Stimulated activated memory B cell treated with anti-CD40 and anti-IgM and Interleukin-4, amounts not matched to agents 10 μg/mL and 1 μg/mL and 100 μg/mL, for 72 hours (primary cell): ENCODE measurements at places on chromosomes 6 and 20.

GRCh38 chr6:25118038-25118437 lies 161.1 kb upstream of the CARMIL1 start:
- peaks cover 37% of the 10 kb centered on the region for H3K36me3 ChIP-seq
- H3K27me3 ChIP-seq, result no peaks in the 10 kb centered on the region
- peaks cover 24% of the 10 kb centered on the region for H3K4me1 ChIP-seq

DNA sequence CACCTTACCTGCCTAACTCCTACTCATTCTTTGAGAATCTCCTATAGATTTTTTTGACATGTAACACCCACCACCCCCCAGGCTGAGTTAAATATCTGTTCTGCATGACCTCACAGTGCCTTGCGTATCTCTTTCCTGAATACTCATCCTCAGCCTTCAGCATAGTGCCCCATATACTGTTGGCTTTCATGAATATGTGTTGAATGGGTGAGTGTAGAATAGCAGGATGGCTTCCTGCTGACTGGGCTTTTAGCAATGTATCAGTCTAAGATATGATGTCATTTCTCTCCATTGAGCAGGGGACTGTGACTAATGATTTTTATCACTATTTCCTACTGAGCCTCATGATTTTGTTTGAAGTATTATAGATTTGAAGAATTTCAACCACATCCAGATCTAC lies 361.6 kb upstream of the MARCKS start:
- no peak overlapping the region for H3K4me3 ChIP-seq
- H3K4me1 ChIP-seq, result no peaks in the 10 kb centered on the region
- no peaks in the 10 kb centered on the region for H3K27me3 ChIP-seq
- no peak overlapping the region for H3K27ac ChIP-seq
- no peak for ATAC-seq

DNA sequence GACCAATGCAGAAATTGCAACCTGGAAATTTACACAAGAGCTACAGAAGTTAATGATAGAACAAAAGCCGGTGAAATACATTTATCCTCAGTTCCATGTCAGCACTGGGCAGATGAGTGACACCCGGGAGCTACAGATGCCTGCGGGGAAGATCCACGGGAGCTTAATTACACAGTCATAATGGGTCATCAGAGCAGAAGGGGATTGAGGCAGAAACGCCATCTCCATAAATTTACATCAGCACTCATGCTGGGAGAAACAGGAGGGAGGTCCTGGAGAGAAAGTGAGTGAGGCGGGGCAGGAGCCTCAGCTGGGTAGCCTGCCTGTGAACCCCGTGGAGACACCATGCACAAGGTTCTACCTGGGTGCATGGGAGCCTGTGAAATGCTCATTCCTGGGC lies 37.6 kb upstream of the CST7 start:
- no peaks in the 10 kb centered on the region for H3K4me1 ChIP-seq
- H3K36me3 ChIP-seq, result no peaks in the 10 kb centered on the region
- H3K27me3 ChIP-seq, result peaks cover 11% of the 10 kb centered on the region
- ATAC-seq, result no peak
- no peak overlapping the region for H3K27ac ChIP-seq

DNA sequence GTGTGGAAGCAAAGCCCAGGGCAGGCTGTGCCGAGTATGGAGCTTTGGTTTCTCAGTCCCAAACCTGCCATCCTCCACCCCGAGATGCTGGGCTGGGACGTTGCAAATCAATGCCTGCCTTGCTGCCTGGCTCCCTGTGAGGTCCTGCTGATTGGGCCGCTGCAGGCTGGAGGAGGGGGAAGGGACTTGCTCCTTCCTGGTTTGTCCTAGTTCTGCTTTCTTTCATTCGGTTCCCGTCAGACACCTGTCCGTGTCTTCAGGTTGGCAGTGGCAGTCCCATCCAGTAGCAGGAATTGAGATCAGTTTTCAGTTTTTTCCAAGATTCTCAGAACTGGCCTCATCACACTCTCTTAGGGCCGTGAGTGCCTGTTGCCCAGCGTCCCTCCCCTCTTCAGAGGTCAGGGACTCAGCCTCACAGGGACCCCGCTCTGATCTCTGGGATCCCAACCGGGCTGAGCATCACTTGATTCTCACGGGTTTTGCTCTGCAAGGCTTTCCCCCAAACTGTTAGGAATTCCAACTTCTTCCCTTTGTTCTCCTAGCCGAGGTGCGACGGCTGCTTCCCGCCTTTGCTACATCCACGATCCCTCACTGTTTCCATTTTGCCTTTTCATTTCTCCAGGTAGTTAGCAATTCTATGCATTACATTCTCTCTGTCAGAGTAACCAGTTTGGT lies 24.2 kb upstream of the TAGAP start:
- H3K36me3 ChIP-seq, result no peaks in the 10 kb centered on the region
- H3K27ac ChIP-seq, result no peak overlapping the region
- no peak for ATAC-seq
- H3K4me1 ChIP-seq, result peaks cover 31% of the 10 kb centered on the region
- H3K4me3 ChIP-seq, result no peak overlapping the region

- H3K4me1 ChIP-seq, result no peaks in the 10 kb centered on the region
- no peak overlapping the region for H3K27ac ChIP-seq
- no peak overlapping the region for H3K4me3 ChIP-seq
- peaks cover 29% of the 10 kb centered on the region for H3K27me3 ChIP-seq
- no peaks in the 10 kb centered on the region for H3K36me3 ChIP-seq
- no peak for ATAC-seq
Observed at GRCh38 chr20:46965477-46965876, 70.8 kb downstream of the EYA2 start.

- no peaks in the 10 kb centered on the region for H3K4me1 ChIP-seq
- no peak overlapping the region for H3K27ac ChIP-seq
- H3K4me3 ChIP-seq, result no peak overlapping the region
- no peaks in the 10 kb centered on the region for H3K36me3 ChIP-seq
- ATAC-seq, result no peak
- no peaks in the 10 kb centered on the region for H3K27me3 ChIP-seq
Observed at GRCh38 chr6:41818271-41819054, 31.0 kb downstream of the TOMM6 start.

DNA sequence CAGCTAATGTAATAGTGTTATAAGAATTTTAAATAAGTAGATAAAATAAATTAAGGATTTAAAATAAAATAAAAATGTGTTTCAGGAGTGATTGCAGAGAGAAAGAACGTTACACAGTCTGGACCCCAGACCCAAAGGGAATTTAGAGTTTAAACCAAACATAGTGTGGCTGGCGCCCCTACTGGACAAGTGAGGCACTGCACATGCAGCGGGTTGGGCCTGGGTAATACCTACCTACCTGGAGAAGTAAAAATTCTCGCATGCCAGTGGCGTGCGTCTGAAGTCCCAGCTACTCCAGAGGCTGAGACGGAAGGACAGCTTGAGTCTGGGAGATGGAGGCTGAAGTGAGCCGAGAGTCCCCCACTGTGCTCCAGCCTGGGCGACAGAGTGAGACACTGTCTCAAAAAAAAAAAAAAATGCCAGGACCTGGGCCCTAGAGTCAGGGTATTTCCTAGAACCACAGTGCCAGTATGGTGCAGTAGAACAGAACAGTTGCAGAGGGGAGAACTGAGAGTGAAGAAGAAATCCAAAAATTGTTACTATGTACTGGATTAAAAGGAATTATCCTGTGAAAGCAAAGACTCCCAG lies 71.4 kb upstream of the TCF21 start:
- H3K4me1 ChIP-seq, result no peaks in the 10 kb centered on the region
- no peak for ATAC-seq
- no peak overlapping the region for H3K27ac ChIP-seq
- H3K36me3 ChIP-seq, result no peaks in the 10 kb centered on the region
- H3K4me3 ChIP-seq, result no peak overlapping the region

DNA sequence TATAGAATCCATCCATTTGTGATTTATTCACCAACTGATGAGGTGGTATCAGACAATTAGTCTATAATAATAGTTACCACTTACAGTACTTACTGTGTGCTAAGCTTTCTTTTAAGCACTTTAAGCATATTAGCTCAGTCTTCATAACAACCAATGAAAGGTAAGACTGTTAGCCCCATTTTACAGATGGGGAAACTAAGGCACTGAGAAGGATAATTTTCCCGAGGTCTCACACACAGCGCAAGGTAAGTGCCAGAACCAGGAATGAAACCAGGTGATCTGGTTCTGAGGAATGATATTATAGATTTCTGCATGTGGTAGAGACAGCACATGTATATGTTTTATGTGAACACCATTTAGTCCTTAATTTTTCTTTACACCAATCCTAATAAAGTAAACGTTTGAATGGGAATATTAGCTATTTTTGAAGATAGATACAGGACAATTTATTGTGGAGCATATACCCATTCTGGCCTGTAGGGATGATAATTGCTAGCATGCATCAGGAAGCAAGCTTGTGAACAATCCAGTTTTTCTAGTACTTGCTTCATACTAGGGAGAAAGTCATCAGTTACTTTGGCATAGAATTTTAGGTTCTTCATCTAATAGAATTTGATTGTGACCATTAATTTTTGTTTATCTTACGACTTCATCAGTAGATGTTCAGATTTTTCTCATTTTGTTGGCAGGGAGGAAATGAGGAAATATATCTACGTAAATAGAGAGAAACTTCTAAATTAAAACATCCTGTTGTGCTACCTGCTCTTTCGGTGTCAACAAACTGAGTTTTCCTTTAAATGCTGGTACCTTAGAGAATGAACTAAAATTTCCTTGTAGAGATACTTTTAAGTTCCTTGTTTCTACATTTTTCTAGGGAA lies 3.0 kb downstream of the YWHAB start:
- H3K27me3 ChIP-seq, result no peaks in the 10 kb centered on the region
- peaks cover 82% of the 10 kb centered on the region for H3K4me1 ChIP-seq
- H3K27ac ChIP-seq, result peak overlapping the region; percentile 74
- peaks cover 6% of the 10 kb centered on the region for H3K36me3 ChIP-seq
- ATAC-seq, result no peak
- H3K4me3 ChIP-seq, result peak overlapping the region; percentile 69

DNA sequence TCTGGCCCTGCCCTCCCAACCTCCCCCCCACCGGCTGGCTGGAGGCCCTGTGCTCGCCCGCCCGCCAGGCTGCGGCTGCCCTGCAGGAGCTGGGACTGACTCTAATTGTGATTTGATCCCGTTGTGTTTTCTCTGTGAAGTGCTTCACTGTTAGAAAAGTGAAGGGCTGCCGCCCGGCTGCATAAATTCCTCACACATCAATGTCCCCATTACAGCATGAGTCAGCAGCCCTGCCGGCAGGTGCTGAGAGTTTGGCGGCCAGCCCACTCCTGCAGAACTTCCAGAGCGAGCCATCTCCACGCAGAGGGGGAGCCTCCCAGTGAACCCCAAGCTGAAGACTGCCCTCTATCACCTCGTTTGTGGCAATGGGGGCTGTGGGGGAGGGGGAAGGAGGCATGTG lies 137.9 kb downstream of the DLL1 start:
- H3K36me3 ChIP-seq, result no peaks in the 10 kb centered on the region
- H3K4me1 ChIP-seq, result peaks cover 10% of the 10 kb centered on the region
- no peak overlapping the region for H3K27ac ChIP-seq
- ATAC-seq, result no peak
- peaks cover 76% of the 10 kb centered on the region for H3K27me3 ChIP-seq

- no peaks in the 10 kb centered on the region for H3K36me3 ChIP-seq
- H3K4me1 ChIP-seq, result no peaks in the 10 kb centered on the region
- H3K27me3 ChIP-seq, result no peaks in the 10 kb centered on the region
- no peak for ATAC-seq
- no peak overlapping the region for H3K4me3 ChIP-seq
Observed at GRCh38 chr20:13295637-13296036, 74.6 kb downstream of the ISM1 start.

GRCh38 chr20:20780127-20780824 lies 67.8 kb upstream of the RALGAPA2 start:
- H3K4me1 ChIP-seq, result no peaks in the 10 kb centered on the region
- peak; percentile 77 for ATAC-seq
- H3K27me3 ChIP-seq, result peaks cover 11% of the 10 kb centered on the region

GRCh38 chr6:161496941-161497340 lies 223.1 kb upstream of the AGPAT4 start:
- no peaks in the 10 kb centered on the region for H3K36me3 ChIP-seq
- ATAC-seq, result no peak
- H3K4me3 ChIP-seq, result no peak overlapping the region
- H3K27me3 ChIP-seq, result no peaks in the 10 kb centered on the region
- H3K4me1 ChIP-seq, result no peaks in the 10 kb centered on the region
- no peak overlapping the region for H3K27ac ChIP-seq

GRCh38 chr20:48862279-48862678 lies 34.5 kb upstream of the PREX1 start:
- no peak for ATAC-seq
- H3K36me3 ChIP-seq, result no peaks in the 10 kb centered on the region
- H3K4me1 ChIP-seq, result peaks cover 71% of the 10 kb centered on the region
- H3K27ac ChIP-seq, result no peak overlapping the region
- no peaks in the 10 kb centered on the region for H3K27me3 ChIP-seq
- H3K4me3 ChIP-seq, result no peak overlapping the region

DNA sequence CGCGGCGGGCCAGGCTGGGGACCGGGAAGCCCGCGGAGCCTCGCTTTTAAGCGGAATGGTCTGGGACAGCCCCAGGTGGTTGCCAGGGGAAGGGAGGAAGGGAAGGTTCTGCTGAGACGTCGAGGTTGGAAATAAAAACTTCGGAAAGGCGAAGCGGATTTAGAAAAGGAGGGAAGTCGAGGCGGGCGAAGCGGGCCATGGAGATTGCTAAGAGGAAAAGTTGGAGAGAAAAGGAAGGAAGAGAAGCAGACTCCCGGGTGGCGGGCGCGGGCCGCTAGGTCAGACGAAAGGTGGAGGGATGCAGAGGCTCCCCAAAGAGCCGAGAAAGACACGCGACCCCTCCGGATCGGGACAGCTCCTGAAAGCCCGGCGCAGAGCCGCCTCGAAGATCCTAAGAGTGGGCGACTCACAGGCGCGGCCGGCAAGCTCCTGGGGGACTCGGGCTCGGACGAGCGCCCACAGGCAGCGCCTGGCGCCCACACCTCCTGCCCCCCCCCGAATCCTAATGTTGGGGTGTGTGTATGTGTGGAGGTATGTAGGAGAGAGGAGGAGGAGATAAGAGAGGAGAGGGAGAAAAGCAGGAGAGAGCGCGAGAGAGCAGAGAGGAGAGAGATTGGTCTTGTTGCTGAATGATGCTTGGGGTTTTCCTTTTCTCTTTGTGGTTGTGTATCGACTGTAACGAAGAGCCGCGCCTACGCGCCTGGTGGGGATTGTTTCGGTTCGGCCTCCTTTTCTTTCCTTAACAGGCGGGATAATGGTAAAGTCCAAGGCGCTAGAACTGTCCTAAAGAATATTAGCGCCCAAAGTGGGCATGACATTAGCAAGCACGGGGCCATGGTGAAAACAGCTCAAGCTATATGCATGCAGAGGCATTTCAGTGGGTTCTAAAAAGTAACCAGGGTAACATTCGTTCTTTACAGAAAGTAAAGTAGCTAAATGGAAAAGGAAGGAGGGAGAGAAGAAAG lies 1.5 kb downstream of the TFAP2B start:
- no peaks in the 10 kb centered on the region for H3K36me3 ChIP-seq
- H3K4me3 ChIP-seq, result peak overlapping the region; percentile 42
- no peak for ATAC-seq
- peaks cover 86% of the 10 kb centered on the region for H3K27me3 ChIP-seq

GRCh38 chr6:17280552-17281090 lies 540 bp upstream of the RBM24 start:
- peak; percentile 39 for ATAC-seq
- peaks cover 9% of the 10 kb centered on the region for H3K4me1 ChIP-seq
- H3K36me3 ChIP-seq, result no peaks in the 10 kb centered on the region
- H3K4me3 ChIP-seq, result no peak overlapping the region
- no peak overlapping the region for H3K27ac ChIP-seq

- no peak for ATAC-seq
- H3K4me3 ChIP-seq, result no peak overlapping the region
- peaks cover 1% of the 10 kb centered on the region for H3K36me3 ChIP-seq
- no peaks in the 10 kb centered on the region for H3K27me3 ChIP-seq
- peaks cover 12% of the 10 kb centered on the region for H3K4me1 ChIP-seq
Observed at GRCh38 chr6:2430612-2431011, 185.2 kb upstream of the GMDS start.
